ENCODE measurements at places on chromosomes 16 and 17.

- DNase-seq = peak; percentile 81
Measured at GRCh38 chr17:77365584-77366186, 224.9 kb downstream of the SEC14L1 start.

GRCh38 chr16:17571499-17572093, 100.8 kb upstream of the XYLT1 start:
- DNase-seq = no peak

DNA sequence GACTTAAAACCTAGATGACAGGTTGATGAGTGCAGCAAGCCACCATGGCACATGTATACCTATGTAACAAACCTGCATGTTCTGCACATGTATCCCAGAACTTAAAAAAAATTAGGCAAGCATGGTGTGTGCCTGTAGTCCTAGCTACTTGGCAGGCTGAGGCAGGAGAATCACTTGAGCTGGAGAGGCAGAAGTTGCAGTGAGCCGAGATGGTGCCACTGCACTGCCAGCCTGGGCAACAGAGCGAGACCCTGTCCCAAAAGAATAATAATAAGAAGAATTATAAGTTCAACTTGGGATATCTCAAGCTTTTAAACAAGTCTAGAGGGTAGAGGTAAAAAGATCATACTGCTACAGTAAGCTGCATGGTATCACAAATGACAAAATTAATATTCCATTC, 9.8 kb downstream of the CDC6 start:
- DNase-seq = no peak

- DNase-seq = no peak
Measured at GRCh38 chr16:63714876-63715275, 1407.0 kb downstream of the CDH11 start.

GRCh38 chr17:39939588-39940419, 12.3 kb downstream of the LRRC3C start:
- DNase-seq = peak; percentile 89

DNA sequence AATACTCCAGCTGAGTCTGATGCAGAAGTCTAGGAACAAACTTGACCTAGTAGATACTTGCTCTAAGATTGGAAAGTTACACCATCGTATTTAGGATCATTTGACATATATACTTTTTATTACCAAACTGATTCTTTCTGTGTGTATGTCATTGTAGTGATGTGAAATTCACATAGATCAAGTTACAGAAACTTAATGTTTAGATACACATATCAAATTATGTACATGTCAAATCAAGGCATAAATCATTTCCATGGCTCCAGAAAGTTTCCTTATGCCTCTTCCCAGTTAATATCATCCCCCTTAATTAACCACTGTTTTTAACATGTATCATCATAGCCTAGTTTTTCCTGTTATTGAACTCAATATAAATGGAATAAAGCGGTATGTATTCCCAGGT, 292.0 kb upstream of the CDH11 start:
- no peak for DNase-seq

DNA sequence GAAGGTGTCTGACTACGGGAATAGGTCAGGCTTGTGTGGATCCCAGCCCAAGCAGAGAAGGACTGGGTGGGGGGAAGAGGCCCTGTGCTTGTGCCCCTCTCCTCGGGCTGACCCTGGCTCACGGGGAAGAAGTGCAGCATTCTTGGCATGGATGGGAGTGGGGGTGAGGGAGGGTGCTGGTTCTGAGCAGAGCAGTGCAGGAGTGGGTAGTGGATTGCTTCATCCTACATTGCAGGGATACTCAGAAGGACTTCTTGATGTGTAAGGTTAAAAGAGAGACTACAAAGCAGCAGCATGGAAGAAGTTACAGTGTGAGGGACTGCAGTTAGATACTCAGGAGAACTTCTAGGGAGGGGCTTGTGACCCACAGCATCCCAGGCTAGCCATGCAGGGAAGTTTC, 2.1 kb downstream of the ARHGAP23 start:
- peak; percentile 57 for DNase-seq

DNA sequence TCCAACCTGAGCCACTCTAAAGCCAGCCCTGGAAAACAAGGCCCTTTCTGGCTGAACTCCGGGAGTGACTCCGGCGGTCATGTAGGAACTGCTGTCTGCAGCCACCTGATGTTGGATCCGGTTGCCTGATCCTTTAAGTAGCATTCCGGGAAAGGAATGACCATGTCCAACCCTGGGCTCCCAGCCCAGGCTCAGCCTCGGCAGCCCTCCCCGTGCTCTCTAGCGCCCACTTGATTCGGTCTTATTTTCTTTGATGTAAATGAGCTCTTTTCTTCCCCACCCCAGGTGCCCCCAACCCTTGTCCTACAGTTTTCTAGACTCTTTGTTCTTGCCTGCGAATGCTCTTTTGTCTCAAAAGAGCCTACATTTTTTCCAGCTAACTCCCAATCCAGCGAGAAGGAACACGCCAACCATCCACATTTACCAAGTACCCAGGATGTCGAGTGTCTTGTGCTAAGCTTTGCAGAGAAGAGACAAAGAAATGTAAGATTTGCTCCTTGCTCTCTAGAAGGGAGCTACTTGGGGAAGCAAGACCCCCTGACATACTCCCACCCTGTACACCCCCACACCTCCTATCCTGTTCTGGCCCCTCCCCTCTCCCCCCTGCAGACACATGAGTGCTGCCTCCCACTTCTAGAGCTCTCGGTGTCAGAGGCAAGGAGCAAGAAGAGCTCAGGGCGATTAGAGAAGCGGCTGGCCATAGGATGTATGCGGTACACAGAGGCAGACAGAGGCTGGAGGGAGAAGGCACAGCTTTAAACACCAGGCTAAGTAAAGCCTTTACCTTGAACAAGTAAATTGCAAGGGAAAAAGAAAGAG, 53.8 kb downstream of the COG7 start:
- no peak for DNase-seq

GRCh38 chr17:39973496-39973895, 7.1 kb upstream of the PSMD3 start:
- DNase-seq = no peak

GRCh38 chr17:38900978-38901656, 24.3 kb upstream of the LASP1NB start:
- peak; percentile 98 for DNase-seq

- peak; percentile 21 for DNase-seq
Measured at GRCh38 chr16:68490829-68491575, 42.7 kb upstream of the SMPD3 start.

DNA sequence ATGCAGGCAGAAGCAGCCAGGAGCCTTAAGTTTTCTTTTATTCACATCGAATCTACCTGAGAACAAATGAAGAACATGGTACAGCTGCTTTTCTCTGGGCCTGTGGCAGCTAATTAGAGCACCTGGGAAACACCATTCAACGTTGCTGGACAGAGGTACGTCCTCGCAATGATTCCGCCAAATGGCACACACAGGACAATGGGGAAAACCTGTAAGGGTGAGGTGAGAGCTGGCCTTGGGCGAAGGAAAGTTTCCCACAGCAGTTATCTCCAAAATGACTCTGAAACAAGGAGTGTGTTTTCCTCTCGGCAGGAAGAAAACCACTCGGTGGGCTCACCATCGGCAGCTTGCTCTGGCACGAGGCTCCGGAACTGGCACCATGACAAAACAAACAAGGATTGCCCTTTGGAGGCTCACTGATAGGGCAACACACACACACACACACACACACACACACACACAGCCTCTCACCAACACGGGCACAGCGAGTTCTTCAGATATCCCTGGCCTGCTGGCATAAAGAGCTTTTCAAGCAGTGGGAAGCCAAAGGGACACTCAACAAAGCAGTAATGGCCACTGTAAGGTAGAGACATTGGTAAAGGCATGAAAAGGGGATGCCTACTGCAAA, 73.7 kb downstream of the ZFHX3 start:
- DNase-seq = no peak

GRCh38 chr16:80113873-80114574, 426.8 kb upstream of the DYNLRB2 start:
- DNase-seq = no peak

- DNase-seq = peak; percentile 42
Measured at GRCh38 chr17:78140169-78141051, 5.8 kb upstream of the C17orf99 start.

DNA sequence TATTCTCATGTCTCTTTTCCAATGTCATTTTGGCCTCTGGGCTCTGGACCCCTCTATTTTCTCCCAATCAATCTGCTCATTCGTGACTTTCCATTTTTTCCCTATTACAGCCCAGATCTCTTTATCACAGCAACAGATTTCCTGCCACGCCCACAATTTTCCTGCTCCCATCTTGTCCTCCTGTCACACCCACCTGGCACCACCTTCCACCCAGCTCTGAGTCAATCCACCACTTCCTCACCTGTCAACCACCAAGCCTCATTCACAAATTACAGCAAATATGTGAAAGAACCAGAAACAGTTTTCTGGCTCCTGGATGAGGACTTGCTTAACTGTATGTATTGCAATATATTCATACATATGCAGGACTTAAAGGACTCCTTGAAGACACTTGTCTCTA, 311.3 kb downstream of the GRIN2A start:
- no peak for DNase-seq

- DNase-seq = no peak
Measured at GRCh38 chr16:84055801-84056634, 13.4 kb upstream of the SLC38A8 start.

DNA sequence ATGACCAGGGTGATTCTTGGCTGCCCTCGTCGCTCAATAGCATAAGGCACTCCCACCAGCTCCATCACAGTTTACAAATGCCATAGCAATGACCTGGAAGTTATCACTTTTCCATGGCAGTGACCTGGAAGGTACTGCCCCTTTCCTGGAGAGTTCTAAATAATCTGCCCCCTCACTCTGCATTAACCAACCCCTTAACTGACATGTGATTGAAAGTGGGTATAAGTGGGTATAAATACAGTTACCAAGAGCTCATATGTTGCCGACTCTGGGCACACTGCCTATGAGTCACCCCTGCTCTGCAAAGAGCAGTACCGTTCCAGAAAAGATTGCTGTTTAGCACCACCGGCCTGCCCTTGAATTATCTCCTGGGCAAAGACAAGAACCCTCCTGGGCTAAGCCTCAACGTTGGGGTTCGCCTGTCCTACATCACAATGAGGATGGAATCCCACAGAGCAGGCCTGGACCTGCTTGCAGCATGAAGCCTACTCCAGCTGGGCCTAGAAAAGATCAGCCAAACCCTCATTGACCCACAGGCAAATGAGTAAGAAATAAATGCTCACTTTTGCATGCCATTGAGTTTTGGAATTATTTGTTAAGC, 95.2 kb upstream of the SEC14L1 start:
- peak; percentile 26 for DNase-seq

DNA sequence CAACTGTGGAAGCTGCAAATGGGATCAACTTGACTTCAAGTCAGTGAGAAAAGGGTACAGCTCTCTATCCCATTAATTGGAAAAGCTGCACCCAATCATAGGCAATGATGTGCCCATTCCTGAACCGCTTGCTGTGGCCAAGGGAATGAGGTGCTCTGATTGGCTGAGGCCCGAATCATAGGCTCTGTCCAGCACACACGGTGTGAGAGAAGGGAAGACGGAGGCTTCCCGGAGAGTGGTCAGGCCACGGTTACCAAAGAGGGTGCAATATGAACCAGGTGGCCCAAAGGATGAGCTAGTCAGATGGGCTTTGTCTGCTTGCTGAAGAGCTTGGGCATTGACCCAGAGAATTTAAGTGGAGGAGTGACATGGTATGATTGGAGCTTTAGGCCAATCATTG, 353.3 kb downstream of the CPPED1 start:
- DNase-seq = no peak

- DNase-seq = peak; percentile 85
Measured at GRCh38 chr16:89093602-89094251, at the start of gene ACSF3. Gene ACSF3, plus strand, starts transcription at chr16:89093852. Its CDS starts 6,830 bp downstream, at chr16:89100682.

DNA sequence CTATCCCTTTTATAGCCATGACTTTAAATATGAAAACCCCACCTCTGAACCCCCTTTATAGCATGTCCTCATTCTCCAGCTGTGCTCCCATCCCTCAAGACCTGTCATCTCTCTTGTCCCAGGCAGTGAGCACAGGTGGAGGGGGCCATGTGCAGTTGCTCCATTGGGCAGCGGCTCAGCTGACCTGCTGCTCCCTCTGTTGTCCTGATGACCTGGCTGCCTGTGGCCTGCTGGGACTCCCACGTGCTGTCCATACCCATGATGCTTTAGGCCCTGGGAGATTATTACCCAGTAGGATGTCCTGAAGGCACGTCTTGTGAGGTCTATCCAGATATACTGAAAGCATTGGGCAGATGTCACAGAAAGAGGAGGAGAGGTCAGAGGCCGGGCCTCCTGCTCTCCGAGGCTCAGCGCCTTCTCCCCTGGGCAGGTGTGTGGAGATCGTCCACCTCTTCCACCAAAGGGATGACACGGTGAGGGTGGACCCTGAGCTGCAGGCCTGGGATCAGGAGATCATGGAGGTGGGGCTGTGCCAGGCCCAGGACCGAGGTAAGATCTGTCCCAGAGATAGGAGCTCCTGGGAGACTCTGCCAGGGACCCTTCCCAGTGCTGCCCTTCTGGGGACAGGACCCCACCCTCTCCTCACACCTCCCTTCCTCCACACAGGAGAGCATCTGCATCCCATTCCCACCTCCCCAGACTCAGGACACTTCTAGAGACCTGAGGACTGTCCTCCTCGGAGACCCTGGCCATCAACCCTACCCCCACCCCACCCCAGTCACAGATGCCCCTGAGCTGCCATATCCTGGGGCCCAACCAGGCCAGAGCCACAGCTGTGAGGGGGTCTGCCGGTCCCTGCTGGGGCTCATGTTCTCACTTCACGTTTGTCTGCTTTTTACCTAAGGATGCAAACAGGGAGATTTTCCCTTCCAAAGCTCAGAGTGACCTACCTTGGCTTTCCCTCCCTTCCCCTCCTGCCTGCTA, 58.0 kb downstream of the GOSR1 start:
- no peak for DNase-seq

- peak; percentile 74 for DNase-seq
Measured at GRCh38 chr16:57720142-57720575, 15.4 kb upstream of the KATNB1 start.

- DNase-seq = no peak
Measured at GRCh38 chr16:1546430-1546829, 13.0 kb downstream of the TMEM204 start.

GRCh38 chr17:27633312-27634025, 2.5 kb downstream of the LGALS9 start:
- DNase-seq = no peak

DNA sequence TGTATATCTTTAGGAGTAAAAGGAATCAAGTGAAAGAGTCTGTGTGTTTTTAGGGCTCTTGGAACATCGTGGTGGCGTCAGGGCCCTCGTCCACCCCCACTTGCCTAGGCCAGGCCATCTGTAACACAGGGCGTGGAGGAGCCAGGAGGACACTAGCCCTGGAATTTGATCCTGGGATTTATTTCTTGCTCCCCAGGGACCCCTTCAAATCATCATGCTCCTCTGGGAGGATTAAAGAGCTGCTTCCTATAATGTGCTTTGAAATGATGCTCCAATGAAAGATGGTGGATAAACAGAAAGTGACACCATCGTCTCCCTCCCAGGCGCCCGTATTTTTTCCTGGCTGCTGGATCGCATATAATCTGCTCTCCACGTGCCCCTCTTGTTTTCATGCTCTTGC, 113.3 kb downstream of the AATF start:
- DNase-seq = no peak

DNA sequence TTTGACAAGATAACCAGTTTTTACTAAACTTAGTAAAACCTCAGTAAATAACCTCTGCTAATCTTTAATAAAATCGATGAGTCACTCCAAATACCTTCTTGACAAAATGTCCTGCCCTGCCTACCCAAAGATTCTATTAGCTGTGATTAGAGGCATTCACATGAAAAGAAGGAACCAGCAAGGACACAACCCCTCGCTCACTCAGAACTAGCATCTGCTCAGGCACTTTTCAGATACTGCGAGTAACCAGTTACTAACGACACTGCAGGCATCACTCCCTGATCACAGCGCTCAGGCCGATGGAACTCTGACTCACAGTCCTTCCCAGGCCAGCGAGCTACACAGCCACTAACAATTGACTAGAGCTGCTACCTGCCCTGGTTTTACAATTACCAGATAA, 24.3 kb downstream of the PELP1 start:
- peak; percentile 60 for DNase-seq

- DNase-seq = no peak
Measured at GRCh38 chr17:2266865-2267228, 36.7 kb downstream of the SMG6 start.
